NCI-H2081 (cell line): ENCODE measurements at places on chromosomes 7 and 10.

DNA sequence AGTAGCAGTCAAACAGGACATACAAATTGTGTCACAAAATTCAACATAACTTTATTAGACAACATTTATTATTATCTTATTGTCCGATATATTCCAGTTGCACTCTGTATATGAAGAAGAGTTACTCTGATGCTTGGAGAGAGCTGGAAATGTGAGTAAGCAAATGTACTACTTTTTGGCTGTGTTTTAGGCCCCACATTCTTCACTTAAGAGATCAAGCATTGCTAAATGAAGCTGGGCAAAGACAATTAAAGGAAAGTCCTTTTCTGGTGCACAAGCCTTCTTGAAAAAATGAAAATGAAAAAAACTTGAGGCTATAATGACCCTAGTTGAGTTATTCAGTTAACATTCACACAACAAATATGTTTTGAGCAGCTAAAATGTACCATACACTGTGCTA is 26.1 kb downstream of the MYPN start:
- DNase-seq, result no peak

DNA sequence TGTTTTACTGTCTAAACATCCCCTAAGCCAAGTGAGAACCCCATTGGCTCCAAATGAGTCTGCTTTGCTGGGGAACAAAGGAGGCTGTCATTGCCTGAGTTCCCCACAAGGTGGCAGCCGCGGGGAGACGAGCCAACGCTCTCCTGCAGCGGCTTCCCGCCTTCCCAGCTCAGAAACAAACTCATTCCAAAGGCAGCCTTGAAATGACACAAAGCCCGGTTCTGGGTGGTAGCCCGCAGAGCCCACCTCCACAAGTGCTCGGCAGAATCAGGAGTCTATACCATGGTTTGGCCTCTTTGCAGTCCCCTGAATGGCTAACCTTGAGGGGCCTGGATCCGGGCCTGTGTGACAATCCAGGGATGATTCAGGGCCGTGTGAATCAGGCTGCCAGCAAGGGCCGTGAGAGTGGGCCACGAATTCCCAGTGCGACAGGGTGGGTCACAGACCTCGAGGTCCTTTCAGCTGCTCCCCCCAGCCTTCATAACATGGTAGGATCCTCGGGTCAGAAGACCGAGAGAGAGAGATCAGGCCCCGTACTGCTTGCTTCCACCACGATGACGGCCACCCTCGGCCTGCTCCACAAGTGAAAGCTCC is 79.7 kb downstream of the DLG5 start:
- peak; percentile 65 for DNase-seq

DNA sequence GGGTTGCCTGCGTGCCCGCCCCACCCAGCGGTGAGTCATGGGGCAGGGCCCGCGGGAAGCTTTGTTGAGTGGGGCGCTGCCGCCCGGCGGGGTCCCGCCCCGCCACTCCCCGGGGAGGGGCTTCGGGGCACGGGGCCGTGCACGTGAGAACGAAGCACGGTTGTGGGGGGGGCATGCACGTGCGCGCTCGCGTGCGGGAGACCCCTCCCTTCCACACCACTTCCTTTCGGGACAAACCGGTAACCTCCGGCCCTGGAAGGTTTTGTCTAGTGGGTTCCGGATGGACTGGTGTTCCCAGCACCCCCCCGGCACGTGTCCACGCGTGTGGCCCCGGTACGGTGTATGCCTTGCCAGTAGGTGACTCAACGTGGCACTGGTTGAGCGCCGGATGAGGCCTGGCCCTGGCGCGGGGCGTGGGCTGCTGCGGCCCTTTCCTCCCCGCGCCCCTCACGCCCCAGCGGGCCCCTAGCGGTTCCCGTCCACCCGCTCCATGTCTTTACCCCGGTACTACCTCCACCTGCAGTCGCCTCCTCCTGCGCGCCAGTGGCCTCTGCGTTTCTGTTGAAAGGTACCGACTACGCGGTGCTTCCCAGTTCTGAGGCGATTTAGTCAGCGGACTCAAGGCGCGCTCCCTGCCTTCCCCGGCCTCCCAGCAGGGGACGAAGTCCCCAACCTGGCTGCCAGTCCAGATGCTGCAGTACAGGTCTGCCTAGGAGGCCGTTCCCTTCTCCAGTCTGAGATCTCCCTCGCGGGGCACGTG is 3.1 kb downstream of the ADIRF start:
- no peak for DNase-seq

DNA sequence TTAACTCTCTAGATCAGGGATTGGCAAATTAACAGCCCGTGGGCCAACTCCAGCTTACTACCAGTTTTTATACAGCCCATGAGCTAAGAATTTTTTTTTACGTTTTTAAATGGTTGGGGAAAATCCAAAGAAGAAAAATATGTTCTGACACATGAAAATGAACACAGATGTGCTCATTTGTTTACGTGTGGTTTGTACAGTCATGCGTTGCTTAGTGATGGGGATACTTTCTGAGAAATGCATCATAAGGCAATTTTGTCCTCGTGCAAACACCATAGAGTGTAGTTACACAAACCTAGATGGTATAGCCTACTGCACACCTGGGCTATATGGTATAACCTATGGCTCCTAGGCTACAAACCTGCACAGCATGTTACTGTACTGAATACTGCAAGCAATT is 8.3 kb upstream of the SMKR1 start:
- no peak for DNase-seq

DNA sequence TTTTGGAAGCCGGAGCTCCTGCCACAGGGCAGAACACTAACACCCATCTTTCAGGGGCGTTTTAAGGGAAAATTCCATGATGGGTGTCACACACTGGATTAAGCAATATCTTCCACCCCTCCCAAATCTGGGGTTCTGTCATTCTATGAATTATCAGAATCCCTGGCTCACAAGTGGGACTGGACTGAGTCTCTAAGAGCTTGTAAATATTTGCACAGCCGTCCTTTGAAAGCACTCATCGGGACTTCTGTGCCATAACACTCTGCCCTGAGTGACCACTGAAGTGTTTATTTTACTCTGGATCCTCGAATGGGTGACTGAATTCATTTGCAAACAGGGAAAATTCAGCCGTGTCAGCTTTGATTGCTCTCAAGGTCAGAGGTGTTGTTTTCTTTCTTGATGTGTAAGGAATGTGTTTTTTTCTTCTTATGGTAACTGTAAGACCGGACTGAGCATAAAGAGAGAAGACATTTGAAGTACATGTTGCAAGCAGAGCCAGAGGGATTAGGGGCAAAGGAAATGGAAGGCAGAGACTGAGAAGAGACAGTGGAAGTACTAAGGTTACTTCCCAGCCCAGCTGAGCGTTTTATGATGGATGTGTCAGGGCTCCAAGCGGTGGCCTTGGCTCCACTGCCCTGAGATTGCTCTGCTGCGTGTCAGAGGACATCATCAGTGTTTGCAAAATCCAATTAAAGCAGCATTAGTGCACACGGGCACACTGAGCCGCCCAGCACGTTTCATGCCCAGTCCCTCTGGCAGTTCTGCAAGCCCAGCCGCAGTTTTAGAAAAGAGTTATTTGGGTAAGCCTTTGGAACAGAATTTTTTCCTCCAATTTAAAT is 17.7 kb upstream of the GTPBP4 start:
- DNase-seq, result peak; percentile 25

- DNase-seq, result no peak
Measured at GRCh38 chr10:71343392-71343773, 24.3 kb downstream of the SLC29A3 start.

GRCh38 chr10:13893926-13894325 is 307.2 kb downstream of the PRPF18 start:
- no peak for DNase-seq

DNA sequence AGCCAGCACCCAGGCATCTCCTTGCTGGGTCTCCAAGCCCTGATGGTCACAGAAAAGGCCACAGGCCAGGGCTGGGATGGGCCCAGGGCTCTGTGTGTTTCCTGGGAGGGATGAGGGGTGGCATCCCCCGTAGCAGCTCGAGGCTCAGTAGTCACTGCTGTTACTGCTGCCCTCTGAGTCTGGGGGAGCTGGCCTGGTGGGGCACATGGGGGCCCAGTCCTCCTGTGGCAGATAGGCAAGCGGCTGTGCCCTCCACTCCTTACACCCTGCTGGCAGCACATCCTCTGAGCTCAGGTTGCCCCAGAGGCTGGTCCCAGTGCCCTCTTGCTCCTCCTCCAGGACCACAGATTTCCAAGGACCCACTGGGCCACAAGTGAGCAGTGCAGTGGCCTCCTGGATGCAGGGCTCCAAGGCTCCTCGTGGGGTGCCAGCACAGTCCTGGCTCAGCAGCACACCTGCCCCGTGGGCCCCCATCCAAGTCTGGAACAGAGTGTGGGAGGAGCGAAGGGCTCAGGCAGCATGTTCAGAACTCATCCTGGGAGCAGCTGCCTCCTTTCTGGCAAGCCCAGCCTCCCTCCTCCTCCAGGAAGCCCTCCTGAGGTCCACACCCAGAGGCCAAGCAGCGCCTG is 31.5 kb upstream of the TUBB8 start:
- DNase-seq, result no peak

DNA sequence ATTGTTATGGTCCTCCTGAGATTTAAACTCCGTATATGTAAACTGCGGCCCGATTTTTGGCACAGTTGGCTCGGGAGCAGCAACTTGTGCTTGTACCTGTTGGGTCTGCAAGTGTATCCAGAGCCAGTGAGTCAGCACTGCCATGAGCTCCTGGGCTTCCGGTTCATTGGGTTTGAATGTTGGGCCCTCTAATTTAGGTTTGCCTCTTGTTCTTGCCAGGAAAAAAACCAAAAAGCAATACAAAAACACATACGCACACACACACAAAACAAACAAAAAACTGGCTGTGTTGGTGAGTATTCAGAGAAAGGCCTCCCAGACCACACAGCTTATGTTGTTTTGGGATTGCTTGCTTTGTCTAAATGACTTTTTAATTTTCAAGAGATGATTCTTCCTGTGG is 26.3 kb downstream of the SND1 start:
- peak; percentile 68 for DNase-seq

- no peak for DNase-seq
Measured at GRCh38 chr10:130337696-130338635, 201.8 kb downstream of the GLRX3 start.

GRCh38 chr10:8738987-8739386 is 684.5 kb downstream of the GATA3 start:
- no peak for DNase-seq

GRCh38 chr7:16479591-16479990 is 14.1 kb upstream of the SOSTDC1 start:
- peak; percentile 25 for DNase-seq

- DNase-seq, result no peak
Measured at GRCh38 chr7:45185028-45185863, 27.7 kb downstream of the RAMP3 start.

DNA sequence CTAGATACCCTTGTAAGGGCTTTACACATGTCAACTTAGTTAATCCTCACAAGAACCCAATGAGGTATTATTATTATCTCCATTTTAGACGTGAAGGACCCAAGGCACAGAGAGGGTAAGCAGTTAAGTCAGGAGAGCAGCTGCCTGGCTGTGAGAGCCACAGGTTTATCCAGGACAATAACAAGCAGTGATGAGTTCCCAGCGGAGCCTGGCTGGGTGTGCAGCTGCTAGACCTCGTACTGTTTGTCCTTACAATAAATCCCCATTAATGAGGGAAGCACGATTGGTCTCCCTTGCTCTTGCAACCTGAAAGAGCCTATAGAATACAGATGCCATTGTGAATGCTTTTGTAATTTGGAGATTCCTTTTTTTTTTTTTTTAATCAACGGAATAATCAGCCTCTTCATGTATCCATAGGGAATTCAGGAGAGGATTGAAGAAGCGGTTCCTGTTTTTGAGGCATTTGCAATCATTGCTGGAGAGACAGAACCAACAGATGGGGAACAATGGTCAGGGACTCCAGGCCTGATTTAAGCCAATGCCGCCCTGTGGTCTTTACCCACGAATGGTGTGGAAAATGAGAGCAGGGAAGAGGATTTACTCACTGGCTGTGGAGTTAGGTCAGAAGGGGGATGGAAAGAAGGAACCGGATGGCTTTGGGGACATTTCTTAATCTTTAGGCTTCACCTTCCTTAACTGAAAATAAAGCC is 12.3 kb upstream of the ASB4 start:
- peak; percentile 85 for DNase-seq

DNA sequence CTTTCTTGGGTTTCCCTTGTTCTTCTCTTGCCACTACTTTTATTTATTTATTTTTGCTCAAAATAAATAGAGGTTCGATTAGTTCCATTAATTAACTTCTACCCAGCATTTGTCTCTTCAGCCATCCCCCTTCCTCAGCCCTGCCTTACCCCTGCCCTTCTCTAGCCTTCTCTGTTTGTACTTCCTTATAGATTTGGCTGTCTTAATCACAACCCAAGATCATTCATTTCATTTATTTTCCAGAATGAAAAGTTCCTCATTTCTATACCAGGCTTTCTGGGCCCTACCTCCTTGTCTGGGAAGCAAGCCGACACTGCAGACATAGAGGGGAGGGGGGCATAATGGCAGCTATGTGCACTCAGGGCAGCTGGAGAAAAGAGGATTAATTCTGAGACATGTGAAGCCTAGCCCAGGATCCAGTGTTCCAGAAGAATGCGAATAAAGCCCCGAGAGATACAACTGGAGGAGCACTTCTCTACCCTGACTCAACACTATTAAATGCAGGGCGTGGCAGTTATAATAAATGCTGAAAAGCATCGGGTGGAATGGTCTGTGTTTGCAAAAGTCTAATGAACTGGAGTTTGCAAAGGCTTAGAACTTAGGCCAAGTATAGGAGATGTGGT is 6.4 kb upstream of the PDCD4 start:
- DNase-seq, result no peak

- DNase-seq, result peak; percentile 48
Measured at GRCh38 chr10:89373916-89374711, 3.7 kb upstream of the IFIT1B start.

GRCh38 chr7:102253066-102253972 is 33.3 kb upstream of the SH2B2 start:
- DNase-seq, result no peak
